ENCODE measurements at places on chromosomes 2 and 18.

DNA sequence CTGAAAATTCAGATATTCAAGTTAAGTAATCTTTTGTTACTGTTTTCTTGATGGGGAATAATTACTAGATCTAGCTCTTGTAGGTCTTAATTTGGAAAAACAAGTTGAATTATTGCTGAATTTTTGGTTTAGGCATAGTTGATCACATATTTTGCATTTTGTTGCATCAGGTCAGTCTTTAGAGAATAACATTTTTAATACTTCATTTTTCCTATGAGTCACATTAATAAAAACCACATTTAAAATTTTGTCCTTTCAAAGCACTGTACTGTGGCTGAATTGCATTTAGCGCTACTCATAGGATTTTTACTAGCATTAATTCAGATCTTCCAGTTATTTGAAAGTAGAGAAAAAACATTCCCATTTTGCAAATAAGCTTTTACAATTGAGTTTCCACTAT lies 23.2 kb downstream of the MAP4K4 start:
- DNase-seq: no peak

DNA sequence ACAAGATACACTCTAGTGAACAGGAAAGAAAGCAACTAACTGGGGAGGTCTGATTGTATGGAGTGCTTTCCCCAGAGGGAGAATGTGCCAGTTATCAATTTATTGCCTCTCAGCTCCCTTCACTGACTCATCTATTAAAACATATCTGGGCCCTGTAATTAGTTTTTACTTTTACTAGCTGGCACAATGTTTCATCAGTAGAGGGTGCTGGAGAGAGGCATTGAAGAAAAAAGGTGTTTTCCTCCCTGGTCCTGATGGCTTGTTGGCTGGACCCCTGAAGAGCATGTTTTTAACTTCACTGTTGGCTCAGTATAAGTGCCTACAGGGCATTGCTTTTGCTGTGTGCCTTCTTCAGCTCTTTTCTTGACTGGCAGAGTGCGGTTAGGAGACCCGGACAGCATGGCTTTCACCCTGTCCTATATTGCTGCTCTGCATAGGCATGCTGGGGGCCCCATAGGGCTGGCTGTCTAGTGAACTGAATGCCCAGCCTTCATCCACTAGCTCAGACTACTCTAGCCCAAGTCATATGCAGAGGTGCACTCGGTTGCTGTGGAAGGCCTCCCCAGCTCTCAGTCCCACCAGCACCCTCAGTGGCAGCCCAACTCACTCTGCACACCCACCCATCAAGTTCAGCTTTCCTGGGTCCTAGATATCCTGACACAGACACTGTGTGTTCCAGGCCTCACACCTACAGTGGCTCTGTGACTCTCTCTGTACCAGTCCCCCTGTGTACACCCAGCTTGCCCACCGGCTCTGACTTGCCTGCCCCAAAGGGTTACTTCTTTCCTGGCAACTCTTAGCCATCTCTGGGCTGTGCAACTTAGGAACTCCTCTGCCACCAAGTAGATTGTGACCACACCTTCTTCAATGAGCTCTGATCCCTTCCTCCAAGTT lies 62.3 kb upstream of the ACYP2 start:
- no peak for DNase-seq

- no peak for DNase-seq
Observed at GRCh38 chr2:58720770-58721697, 479.9 kb upstream of the FANCL start.

GRCh38 chr18:24762511-24762910 lies 302.1 kb downstream of the HRH4 start:
- no peak for DNase-seq

GRCh38 chr18:36663312-36663711 lies 165.5 kb downstream of the TPGS2 start:
- no peak for DNase-seq

- DNase-seq: no peak
Observed at GRCh38 chr2:242051463-242051862, 181.9 kb downstream of the RTP5 start.

- DNase-seq: no peak
Observed at GRCh38 chr2:147125145-147125544, 719.7 kb upstream of the ACVR2A start.

GRCh38 chr2:170146784-170147183 lies 31.2 kb upstream of the MYO3B start:
- DNase-seq: no peak

- no peak for DNase-seq
Observed at GRCh38 chr18:8107426-8107825, 501.8 kb upstream of the RAB12 start.

DNA sequence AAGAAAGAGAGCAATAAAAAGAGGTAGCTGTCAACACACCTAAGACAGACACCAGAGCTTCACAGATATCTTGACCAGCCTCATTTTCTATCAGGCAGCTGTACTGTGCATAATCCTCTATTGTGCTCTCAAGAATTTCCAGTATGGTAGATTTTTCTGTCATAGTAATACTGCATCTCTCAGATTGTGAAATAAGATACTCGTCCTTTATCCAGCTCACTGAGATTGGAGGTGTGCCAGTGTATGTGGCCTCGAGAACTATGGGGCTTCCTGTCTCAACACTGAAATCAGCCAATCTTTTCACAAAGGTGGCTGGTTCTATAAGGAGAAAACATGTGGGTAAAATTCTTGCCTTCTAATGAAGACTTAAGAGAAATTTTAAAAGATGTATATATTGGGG lies 88.9 kb downstream of the TTN start:
- no peak for DNase-seq

- DNase-seq: no peak
Observed at GRCh38 chr18:23703057-23703986, 14.1 kb downstream of the LAMA3 start.

GRCh38 chr2:98294711-98295110 lies 51.5 kb upstream of the CNGA3 start:
- no peak for DNase-seq

- no peak for DNase-seq
Observed at GRCh38 chr2:163210430-163210918, 371.9 kb upstream of the KCNH7 start.

DNA sequence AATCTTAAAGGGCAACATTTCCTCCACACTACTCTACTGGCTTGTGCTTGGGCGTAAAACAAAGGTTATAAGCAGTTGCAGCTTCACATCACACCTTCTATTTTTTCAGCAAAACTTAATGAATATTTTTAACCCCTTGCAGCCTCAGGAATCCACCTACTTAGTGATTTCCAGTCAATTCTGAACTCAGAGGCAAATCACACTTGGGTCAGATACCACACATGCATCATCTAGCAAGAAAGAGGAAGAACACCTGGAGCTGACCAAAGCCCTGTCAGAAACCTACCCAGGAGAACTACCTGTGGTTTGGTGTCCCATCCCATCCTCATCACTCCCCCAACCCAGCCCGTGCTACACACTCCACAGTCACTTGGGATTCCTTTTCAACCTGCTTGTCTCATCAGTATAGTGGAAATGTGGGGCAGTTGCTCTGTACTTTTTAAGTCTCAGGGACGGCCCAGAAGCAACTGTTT lies 25.5 kb downstream of the PIAS2 start:
- no peak for DNase-seq

DNA sequence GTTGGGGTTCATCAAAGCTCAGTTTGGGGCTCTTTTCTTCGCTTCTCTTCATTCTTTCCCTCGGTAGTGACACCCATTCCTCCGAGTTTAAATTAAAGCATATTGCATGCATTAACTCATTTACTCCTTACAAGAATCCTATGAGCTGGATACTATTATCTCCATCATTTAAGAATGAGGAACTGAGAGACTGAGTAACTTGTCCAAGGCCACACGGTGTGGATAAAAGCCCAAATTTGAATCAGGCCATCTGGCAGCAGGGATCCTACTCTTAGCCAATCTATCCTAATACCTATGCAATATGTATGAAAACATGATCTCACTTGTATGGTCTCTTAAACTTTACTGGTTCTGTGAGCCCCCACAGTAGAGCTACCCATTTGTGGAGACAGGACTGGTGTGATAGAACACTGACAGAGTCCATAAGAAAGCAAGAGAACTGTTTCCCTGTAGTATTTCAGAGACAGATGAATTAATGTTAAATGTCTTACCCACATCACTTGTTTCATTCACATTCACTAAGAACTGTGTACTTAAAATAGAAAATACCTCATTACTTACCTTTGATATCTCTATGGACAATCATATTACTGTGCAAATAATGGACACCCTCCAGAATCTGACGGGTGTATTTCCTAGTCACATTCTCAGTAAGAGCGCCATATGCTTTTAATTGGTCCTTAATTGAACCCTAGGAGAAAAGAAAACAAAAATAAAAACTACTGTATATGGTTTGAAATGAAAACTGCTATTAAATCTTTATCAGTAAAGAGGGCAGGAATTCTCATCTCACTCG lies 20.4 kb upstream of the ERCC3 start:
- no peak for DNase-seq

DNA sequence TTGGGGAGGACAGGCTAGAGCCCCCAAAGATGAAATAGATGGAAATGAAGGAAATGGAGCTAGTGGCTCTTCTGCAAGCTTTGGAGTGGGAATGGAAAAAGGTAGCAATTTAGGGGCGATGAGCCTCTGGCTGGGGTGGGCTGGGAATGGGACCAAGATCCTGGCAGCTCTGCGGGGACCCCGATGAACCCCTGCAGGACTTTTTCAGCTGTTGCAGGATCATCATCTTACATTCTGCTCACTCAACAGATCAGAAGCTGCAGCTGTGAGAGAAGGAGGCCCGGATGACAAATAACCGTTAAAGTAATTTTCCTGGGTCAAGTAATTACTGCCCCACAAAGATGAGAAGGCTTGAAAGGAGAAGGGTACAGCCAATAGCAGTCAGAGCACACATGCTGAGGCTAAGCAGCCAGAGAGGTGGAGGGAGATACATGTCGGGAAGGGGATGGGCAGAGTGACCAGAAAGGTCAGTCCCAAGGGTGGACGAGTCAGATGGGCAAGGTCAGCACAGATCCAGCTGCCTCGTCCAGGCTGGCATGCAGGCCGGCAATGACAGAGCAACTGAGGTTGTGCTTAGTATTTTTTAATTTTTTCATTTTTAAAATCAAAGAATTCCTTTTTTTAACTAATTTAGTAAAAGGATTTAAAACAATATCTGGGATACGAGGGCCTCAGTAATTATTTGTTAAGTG lies 245.0 kb upstream of the RAB6C start:
- no peak for DNase-seq

GRCh38 chr2:88880441-88880953 lies 189.0 kb downstream of the RPIA start:
- no peak for DNase-seq

DNA sequence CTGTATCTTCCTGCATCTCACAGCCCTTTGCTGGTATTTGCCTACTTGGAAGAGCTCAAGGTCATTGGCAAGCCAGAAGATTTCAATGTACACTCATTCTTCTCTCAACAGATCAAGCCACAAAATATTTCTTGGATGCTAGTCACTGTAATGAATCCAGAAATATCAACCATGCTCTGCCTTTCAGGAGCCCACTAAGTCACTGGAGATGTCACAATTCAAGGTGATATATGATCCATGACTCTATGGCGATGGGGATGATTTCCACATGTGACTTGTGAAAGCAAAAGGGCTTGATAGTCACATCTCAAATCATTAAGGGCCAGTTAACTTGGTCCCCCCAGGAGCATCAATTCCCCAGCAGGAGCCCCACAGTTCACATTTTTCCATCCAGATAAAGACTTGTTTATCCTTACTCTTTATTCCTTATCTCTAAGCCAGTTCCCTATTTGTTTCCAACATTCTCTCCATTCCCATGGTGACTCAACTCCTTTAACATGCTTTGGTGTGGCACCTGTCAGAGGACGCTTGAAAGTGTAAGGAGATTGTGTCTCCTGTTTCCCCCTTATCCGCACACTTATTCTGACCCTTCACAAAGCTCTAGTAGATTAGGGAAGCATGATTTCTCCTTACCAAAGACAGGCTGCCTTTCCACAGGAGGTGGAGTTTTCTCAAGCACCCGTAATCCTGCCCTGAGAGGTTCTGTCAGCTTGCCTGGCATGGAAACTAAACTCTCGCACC lies 15.8 kb downstream of the PKDCC start:
- no peak for DNase-seq

- no peak for DNase-seq
Observed at GRCh38 chr2:86787736-86788135, 3.0 kb downstream of the CD8A start.

DNA sequence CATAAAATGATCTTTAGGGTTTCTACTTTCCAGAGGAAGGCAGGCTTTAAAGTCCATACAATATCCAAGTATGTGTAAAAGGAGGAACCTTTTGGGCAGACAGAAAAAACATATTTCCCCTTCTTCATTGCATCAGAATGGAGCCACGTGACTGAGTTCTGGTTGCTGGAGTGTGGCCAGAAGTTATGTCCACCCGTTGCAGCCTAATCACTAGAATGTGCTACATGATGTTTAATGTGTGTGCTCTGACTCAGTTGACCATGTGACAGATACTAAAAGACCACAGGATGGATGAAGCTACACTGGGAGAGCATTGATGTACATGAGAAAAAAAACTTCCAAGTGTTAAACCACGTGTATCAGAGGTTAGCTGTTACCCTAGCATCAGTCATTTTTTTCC lies 460.9 kb downstream of the RIT2 start:
- DNase-seq: no peak
